ENCODE measurements at places on chromosomes 5 and 9.

DNA sequence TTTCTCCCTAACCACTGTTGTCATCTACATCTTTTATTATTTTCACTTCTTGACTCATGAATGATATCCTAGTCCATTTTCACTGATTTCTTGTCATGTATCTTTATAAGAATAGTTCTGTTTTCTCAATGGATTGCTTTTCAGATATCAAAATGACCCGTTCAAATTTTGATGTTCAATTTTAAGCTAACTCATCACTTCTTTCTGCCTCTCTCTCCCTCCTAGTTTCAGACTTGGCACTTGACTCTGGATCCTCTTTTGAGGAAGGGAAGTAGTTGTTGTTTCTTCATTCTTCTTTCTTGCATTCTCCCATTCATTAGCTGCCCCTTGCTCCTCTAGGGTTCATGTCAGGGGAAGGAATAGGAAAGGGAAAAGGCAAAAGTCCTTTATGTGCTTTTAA, 23.7 kb downstream of the CSNK1G3 start:
- no peak for DNase-seq

GRCh38 chr9:112093147-112093869, 81.8 kb downstream of the SUSD1 start:
- DNase-seq, result no peak

DNA sequence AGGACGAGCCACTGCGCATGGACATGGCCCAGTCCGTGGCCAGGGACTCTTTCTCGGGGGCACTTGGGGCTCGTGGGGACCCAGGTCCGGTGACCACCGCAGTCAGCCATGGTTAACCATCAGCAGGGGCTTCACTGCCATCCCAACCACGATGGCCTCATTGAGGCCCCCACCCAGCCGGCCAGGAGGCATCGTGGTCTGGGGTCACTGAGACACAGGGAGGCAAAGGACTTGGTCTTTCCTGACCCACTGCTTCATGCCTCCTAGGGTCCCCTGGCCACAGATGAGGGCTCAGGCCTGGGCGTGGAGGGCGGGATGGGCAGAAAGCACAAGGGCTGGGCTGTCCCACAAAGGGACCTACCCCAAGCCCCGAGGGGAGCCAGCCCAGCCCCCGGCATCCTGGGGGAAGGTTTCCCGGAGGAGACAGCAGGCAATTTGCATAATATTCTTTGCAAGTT, 6.6 kb downstream of the NACC2 start:
- DNase-seq, result no peak

- no peak for DNase-seq
Observed at GRCh38 chr9:88653406-88653805, 118.4 kb downstream of the NXNL2 start.

DNA sequence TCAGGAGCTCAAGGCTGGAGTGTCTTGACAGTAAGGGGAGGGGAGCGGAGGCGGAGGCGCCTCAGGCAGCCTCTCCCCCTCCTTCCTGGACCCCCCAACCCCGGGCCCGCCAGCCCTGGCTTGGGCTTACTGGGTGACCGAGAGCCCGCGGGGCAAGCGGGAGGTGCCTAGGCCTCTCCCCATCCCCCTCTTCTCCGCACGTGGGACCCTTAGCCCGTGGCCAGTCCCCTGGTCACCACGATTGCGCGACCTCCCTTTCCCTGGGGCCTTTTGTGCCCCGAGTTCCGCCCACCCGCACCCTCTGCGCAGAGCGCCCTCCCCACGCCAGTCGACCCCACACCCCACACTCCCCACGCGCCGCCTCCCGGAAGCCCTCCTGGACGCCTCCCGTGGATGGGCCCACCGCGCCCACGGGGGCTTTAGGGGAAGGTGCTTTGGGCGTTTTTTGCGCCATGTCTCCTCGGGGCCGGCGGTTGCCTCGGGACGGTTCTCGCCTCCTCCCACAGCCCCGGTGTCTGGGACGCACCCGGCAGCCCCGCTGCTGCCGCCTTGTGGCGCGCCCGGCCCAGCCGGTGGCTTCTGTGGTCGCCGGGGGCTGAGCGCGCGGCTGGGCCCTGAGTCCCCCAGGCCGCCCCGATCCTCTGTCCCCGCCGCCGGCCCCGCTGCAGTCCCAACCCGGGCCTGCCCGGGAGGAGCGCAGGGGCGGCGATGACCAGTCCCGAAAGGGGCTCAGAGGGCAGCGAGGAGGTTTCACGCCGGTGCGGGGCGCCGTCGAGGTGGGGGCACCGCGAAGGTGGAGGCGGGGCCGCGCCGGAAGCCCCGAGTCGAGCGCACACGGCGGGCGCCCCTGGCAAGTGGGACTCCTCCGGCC, 3.2 kb downstream of the TOR4A start:
- DNase-seq, result no peak

All from NCI-H2171 (cell line).